ENCODE measurements at places on chromosomes 12 and 14. TPM values are rescaled to one million over a fixed set of nuclear protein-coding genes. Genes with fewer than 3 reads are reported as not detected.

Gene TMPRSS12
- not detected for total RNA-seq

GRCh38 chr14:71597955-71598660 is 334.1 kb upstream of the RGS6 start:
- DNase-seq, result no peak

Gene KRT83
- not detected for total RNA-seq

DNA sequence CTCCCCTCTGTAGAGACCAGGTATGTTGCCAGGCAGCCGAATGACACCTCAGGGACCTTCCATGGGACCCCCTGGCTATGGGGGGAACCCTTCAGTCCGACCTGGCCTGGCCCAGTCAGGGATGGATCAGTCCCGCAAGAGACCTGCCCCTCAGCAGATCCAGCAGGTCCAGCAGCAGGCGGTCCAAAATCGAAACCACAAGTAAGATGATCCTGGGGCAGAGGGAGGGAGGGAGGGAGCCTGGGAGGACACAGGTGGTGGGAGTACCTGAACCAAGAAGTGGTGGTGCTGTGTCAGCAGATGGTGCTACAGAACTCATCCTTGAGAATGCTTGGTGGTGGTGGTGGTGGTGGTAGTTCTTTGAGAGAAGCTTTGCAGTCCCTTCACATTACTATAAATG is 1.0 kb downstream of the SMARCD1 start:
- no peak for DNase-seq

- no peak for DNase-seq
Measured at GRCh38 chr12:132199526-132200319, 55.5 kb downstream of the NOC4L start.

Gene LBHD2
- not detected for total RNA-seq

- DNase-seq, result no peak
Measured at GRCh38 chr12:117359029-117359845, 2.2 kb downstream of the NOS1 start.

GRCh38 chr14:52944254-52944653 is 6.6 kb downstream of the FERMT2 start:
- no peak for DNase-seq

GRCh38 chr14:50769863-50770500 is 61.0 kb downstream of the NIN start:
- no peak for DNase-seq

GRCh38 chr12:121579981-121580868 is 598 bp downstream of the KDM2B start:
- DNase-seq, result peak; percentile 58

Gene ZFHX2
- total RNA-seq, result 2.0 TPM

DNA sequence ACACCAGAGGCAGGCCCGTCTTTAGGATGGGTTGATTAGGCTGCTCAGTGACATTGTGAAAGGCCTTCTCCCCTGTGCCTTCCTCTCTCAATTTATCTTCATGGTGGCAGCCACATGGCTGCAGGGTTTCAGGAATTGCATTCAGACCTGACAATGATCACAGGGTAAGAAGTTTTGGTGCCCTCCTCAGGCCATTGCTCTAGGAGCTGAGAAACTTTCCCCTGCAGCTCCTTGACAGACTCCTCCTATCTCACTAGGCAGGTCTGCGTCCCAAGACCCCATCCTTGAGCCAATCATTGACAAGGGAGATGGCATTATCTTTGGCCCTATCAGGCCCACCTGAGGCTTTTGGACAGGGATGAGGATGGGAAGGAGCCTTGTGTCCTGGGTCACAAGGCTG is 57.4 kb upstream of the ANO4 start:
- no peak for DNase-seq

DNA sequence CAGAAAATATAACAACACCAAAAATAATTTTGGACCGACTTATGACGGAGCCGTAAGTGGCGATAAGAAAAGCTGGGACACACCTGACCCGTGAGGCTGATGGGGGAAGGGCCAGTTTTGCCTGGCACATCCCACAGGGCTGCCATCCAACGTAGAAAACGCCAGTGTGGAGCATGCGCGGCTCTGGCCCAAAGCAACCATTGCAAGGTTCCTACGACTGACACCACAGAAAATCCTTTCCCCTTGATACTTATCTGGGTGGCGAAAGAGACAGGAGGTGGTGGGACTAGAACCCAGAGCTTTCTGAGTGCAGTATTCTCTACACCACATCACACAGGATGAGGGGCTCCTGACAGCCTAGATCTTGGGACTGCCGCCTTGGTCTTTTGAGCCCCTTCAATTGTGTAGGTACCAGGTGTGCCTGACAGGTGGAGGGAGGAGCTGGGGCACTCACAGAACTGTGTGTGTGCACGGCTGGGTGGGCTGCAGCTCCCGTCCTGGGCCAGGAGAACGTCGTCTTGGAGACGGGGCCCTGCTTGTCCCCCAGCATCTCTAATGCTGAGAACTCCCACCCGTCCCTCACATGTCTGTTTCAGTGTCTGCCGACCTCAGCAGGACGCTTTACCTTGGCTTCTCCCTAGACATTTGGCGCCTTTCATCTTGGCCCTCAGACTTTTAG is 17.4 kb upstream of the CACNA2D4 start:
- DNase-seq, result no peak

Measured in endothelial cell of umbilical vein (primary cell).